Suprapubic skin (tissue), 4 donors: ENCODE measurements at places on chromosomes 6 and 20. TPM values are rescaled to one million over a fixed set of nuclear protein-coding genes. Genes with fewer than 3 reads are reported as not detected.

- no peak for DNase-seq
Observed at GRCh38 chr6:99579781-99580180, 11.3 kb upstream of the CCNC start.

- no peak for DNase-seq
Observed at GRCh38 chr6:81634155-81634880, 118.2 kb downstream of the TENT5A start.

- DNase-seq = no peak
Observed at GRCh38 chr6:89299466-89299850, 15.6 kb downstream of the GABRR2 start.

DNA sequence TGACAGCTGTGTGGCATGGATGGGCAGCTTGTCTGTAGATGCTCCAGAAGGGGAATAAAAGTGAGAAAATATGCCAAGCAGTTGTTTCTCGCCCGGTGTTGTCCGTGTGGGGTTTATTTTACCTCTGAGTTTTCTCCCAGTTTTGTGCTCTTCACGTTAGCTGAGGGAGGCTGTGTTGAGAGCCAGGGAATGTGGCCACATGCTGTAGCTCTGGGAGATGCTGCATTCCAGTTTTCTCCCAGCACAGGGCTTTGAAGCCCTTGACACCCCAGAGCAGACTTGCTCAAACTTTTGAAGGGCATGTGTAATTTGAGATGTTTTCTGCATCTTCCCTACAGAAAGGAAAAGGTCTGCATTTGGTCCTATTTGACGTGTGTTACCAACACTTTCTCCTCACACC, 67.7 kb downstream of the RREB1 start:
- no peak for DNase-seq

DNA sequence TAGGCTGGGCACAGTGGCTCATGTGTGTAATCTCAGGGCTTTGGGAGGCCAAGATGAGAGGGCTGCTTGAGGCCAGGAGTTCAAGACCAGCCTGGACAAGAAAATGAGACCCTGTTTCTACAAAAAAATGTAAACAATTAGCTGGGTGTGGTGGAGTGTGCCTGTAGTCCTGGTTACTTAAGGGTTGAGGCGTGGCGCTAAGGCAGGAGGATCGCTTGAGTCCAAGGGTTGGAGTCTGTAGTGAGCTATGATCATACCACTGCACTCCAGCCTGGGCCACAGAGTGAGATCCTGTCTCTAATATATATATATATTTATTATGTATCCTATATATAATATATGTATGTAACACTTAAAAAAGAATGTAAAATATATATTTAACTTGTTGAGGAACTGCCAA, 7.9 kb upstream of the ABRACL start:
- DNase-seq = no peak

DNA sequence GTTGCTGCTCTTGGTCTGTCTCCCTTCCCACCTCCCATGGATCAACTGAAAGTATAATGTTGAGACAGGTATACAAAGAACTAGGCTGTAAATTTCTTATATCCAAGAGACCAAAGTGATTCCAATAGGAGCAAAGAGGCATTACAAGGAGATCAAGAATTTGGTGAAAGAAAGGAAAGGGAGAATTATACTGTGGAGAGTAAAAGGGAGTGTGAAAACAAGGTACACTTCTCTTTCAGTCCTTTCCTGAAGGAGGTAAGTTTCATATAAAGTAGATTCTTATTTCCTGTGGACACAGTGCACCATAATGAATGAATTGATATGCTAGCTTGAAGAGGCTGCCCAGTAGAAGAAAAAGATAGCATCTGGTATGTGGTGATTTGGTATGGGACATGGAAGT, 49.7 kb downstream of the CD2AP start:
- DNase-seq = no peak

GRCh38 chr20:1813101-1813529, 82.1 kb upstream of the SIRPA start:
- no peak for DNase-seq

GRCh38 chr6:21626756-21627155, 33.2 kb downstream of the SOX4 start:
- no peak for DNase-seq

DNA sequence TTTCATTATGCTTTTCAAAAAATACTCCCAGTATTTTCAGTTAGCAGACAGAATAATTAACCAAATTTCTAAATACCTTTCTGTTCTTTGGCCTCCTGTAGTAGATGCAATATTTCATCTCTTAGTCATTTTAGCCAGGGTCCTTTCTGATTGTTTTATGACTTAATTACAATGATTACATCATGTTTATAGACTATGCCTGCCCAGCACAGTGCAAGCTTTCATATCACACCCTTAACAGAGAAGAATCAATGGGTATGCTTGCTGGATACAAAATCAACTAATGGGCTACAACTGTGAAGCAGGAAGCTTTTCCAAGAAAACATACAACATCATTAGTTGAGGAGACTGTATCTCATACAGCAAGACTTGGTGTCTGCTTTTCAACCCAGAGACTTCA, 119.8 kb upstream of the NRSN1 start:
- no peak for DNase-seq

- no peak for DNase-seq
Observed at GRCh38 chr6:162074641-162075275, 652.8 kb downstream of the PRKN start.

The DDAH2 gene
- 84.2 TPM for total RNA-seq

The FAM83C gene
- total RNA-seq = 64.9 TPM
